ENCODE measurements at places on chromosomes 3 and 15. TPM values are rescaled to one million over a fixed set of nuclear protein-coding genes. Genes with fewer than 3 reads are reported as not detected.

Gene C2CD4A
- 0.05 TPM for total RNA-seq

GRCh38 chr15:60695713-60696522, 217.0 kb upstream of the ICE2 start:
- DNase-seq, result no peak

GRCh38 chr3:60756241-60757030, 494.8 kb downstream of the FHIT start:
- DNase-seq, result no peak

- DNase-seq, result no peak
Measured at GRCh38 chr3:119898478-119899191, 116.7 kb downstream of the NR1I2 start.

DNA sequence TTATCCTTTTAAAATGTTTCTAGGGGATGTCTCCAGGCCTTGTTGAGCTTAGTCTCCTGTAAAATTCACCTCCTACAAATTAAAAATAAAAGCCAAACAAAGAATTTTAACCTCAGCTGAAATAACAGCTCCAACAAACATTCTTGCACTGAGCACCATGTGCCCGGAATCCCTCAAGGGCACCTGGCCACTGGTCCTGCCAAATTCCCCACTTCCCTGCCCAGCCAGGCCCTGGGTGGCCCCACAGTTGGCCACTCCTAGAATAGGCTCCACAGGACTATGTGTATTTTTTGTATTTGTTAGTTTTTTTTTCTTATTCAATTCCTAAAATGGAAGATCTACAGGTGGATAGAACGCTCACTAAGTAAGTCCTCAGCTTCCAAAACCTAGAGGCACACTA, 33.1 kb upstream of the PLA2G4E start:
- DNase-seq, result no peak

GRCh38 chr3:43010638-43011037, 31.5 kb downstream of the GASK1A start:
- no peak for DNase-seq

DNA sequence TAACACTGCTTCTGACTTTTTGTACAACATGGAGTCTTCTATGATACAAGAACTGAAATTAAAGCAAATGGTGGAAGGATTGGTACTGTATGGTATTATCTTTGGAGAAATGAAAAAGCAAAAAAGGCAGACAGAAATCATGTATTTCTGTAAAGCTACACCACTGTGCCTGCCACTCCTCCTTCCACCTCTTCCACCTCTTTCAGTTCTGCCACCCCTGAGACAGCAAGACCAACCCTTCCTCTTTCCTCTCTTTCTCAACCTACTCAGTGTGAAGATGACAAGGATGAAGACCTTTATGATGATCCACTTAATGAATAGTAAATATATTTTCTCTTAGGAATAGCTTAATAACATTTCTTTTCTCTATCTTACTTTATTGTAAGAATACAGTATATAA, 57.0 kb downstream of the CD200 start:
- no peak for DNase-seq

Measured in glomerular endothelial cell (primary cell).